Large intestine (tissue), 12 donors: ENCODE measurements at places on chromosomes 2 and 18. TPM values are rescaled to one million over a fixed set of nuclear protein-coding genes. Genes with fewer than 3 reads are reported as not detected.

Gene MC2R
- 0.06 TPM for polyA plus RNA-seq

Gene LONRF2
- polyA plus RNA-seq: 3.2 TPM

Gene PLA2R1
- polyA plus RNA-seq: 18.4 TPM

Gene ORMDL1
- polyA plus RNA-seq: 86.6 TPM

Gene GALNT5
- polyA plus RNA-seq: 14.3 TPM

Gene GPAT2
- 1.7 TPM for polyA plus RNA-seq

Gene PMS1
- 15.1 TPM for polyA plus RNA-seq

Gene CFAP65
- polyA plus RNA-seq: 3.4 TPM

Gene MTHFD2
- 12.6 TPM for polyA plus RNA-seq

Gene ALPG
- not detected for polyA plus RNA-seq

Gene KCNIP3
- polyA plus RNA-seq: 2.1 TPM
